ENCODE measurements at places on chromosomes 6 and 20. TPM values are rescaled to one million over a fixed set of nuclear protein-coding genes. Genes with fewer than 3 reads are reported as not detected.

Gene MAPK13
- 7.6 TPM for total RNA-seq

Gene RBBP8NL
- total RNA-seq: not detected

Gene NDUFAF4
- total RNA-seq: 7.4 TPM

Gene PGC
- not detected for total RNA-seq

DNA sequence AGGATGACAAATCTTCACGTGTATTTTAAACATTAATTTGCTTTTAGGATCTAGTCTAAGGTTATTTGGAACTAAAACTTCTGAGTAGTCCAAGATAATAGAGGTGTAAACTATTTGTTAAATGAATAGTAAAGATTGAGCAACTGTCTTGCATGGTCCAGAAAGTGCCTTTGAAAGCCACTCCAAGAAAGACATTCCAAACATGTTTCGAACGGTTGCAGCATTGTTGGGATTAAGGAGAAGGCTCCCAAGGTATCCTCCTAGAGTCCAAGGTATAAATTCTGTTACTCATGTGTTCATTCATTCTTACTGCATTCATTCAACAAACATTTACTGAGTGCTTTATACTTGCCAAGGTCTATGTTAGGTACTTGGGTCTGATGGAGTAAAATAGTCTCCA is 28.8 kb upstream of the MYLK2 start:
- H3K4me3 ChIP-seq: no peak overlapping the region
- peaks cover 3% of the 10 kb centered on the region for H3K4me1 ChIP-seq
- H3K27ac ChIP-seq: no peak overlapping the region
- DNase-seq: no peak
- H3K36me3 ChIP-seq: peaks cover 2% of the 10 kb centered on the region

- H3K36me3 ChIP-seq: no peaks in the 10 kb centered on the region
- H3K27me3 ChIP-seq: no peaks in the 10 kb centered on the region
- H3K27ac ChIP-seq: no peak overlapping the region
Observed at GRCh38 chr6:56814802-56815201, 140.1 kb upstream of the BEND6 start.

DNA sequence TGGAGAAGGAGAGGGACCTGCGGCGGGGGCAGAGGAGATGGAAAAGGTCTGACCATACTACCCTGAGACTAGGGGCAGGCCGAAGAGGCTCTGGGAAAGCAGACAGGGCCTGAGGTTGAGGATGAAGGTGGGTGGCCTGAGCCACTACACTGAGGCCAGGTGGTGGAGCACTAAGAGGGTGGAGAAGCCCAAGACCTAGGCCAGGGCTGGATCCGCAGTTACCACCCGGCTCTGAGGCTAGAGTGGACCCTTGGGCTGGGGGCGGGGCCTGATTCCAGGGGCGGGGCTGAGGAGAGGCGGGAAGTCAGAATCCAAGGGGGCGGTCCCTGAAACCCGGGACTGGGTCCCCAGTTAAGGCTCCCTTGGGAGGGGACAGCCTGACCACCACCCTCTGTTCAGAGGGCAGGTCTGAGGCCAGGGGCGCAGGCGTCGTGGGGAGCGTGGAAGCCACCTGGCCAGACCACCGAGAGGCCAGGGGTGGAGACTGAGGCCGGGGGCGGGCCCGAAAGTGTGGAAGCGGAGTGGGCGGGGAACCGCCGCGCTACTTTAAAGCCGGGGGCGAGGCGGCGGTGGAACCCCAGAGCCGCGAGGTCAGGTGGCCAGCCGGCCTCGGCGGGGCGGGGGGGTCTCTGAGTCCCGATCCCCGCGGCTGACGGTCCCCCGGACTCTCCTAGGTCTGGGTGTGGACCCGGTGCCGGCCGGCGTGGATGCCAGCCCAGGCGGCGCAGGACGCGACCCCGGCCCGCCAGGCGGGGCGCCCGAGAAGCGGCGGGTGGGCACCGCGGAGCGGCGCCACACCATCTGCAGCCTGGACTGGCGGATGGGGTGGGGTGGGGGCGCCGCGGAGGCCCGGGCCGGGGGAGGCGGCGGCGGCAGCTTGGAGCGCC is 8.3 kb downstream of the CCM2L start:
- H3K36me3 ChIP-seq: no peaks in the 10 kb centered on the region
- H3K4me1 ChIP-seq: no peaks in the 10 kb centered on the region
- H3K27ac ChIP-seq: no peak overlapping the region

- DNase-seq: peak; percentile 70
- H3K27ac ChIP-seq: no peak overlapping the region
- no peaks in the 10 kb centered on the region for H3K36me3 ChIP-seq
- H3K4me3 ChIP-seq: no peak overlapping the region
Observed at GRCh38 chr6:106339334-106340029, 13.9 kb upstream of the ATG5 start.

GRCh38 chr6:166949528-166950442 is 6.6 kb downstream of the RNASET2 start:
- no peak overlapping the region for H3K27ac ChIP-seq
- no peaks in the 10 kb centered on the region for H3K4me1 ChIP-seq
- no peak overlapping the region for H3K4me3 ChIP-seq
- no peak for DNase-seq
- H3K36me3 ChIP-seq: no peaks in the 10 kb centered on the region
- no peaks in the 10 kb centered on the region for H3K27me3 ChIP-seq

GRCh38 chr6:22078802-22079545 is 217.9 kb downstream of the PRL start:
- peaks cover 2% of the 10 kb centered on the region for H3K4me1 ChIP-seq
- no peaks in the 10 kb centered on the region for H3K27me3 ChIP-seq
- peak overlapping the region; percentile 67 for H3K27ac ChIP-seq
- H3K36me3 ChIP-seq: no peaks in the 10 kb centered on the region

DNA sequence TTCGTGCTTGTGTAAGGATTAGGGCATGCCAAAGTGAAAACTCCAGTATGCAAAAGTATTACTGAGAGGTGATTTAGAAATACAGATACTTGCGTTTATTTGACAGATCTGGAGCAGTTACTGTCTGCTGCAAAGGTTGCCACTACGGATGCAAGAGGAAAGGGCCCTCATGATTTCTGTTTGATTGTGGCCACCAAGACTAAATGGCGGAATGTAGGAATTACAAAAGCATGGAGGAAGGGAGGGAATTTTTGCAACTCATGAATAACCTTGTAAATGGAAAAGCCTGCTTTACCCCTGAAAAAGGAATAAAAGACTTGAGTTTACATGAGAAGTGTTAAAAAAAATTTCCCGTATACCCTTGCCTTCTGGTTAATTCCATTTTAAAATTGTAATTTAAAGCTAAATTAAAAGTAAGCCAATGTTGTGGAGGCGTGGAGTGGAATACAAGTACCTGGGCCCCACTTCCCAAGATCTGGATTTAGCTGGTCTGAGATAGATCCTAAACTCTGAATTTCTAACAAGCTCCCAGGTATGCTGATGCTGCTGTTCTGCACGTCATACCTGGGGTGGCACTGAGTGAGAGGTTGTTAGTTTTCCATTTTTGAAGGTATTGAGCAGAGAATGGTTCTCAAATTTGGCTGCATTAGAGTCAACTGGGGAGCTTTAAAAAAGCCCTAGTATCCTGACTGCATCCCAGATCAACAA is 56.6 kb upstream of the NKX2-2 start:
- DNase-seq: no peak
- H3K36me3 ChIP-seq: no peaks in the 10 kb centered on the region
- no peak overlapping the region for H3K4me3 ChIP-seq
- no peaks in the 10 kb centered on the region for H3K4me1 ChIP-seq

Data from fibroblast of lung (primary cell).